ENCODE measurements at places on chromosomes 5 and 9.

DNA sequence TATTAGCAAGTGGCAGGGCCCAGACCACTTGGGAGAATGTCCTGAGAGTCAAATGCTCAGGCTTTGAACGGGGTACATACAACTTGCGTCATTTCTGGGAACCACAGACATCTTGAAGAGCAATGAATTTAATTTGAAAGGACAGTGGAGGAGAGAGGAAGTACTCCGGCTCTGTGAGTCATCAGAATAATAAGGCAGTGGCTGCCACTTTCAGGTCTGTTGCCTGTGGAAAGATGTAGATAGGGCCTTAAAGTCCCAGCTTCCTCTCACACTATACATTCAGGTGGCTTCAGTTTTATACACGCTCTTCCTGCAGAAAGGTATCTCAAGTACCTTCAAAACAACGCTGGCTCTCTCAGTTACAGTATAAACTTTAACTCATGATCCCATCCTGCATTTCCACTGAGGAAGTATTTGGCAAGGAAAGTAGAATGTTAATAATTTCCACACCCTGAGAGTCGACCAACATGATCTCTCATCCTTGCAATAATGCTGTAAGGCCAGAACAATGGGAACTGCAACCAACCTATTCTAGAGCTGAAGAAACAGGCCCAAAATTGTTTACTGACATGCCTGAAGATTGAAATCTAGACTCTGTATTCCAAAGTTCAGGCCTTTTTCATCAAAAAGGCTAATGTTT lies 6.8 kb upstream of the PRUNE2 start:
- no peak for DNase-seq

GRCh38 chr5:151770383-151771258 lies 1.1 kb upstream of the G3BP1 start:
- no peak for DNase-seq

DNA sequence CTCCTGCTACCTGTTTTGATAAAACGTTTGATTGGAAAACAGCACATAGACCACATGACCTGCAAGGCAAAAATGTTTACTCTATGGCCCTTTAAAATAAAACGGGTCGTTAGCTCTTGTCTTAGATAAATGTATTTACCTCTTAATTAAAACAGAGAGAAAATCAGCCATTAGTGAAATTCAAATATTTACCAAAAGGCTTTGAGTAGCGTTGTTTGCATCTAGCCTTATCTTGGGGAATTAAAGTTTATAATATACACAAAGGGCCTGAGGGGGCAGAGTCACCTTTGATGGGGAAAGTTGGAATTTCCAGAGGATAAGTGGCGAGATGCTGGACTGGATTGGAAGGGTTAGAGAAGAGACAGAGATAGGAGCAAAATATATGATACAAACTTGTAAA lies 111.3 kb downstream of the FBXO4 start:
- no peak for DNase-seq

DNA sequence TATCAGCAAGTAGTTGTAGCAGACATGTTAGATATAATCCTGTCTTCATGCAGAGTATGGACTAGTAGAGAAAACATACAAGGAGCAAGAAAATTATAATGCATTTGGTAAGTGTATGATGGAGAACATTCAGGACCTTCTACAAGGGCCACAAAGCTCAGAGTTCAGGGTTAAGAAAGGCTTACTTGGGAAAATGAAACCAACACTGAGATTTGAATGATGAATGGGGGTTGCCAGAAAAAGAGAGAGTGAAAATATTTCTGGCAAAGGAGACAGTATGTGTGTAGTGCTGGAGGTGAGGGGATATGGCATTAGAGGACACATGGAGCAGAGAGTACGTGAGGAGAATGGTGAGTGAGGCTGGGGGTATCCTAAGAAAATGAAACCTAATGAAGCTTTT lies 169.8 kb upstream of the STK32A start:
- DNase-seq, result no peak

- DNase-seq, result peak; percentile 66
Measured at GRCh38 chr9:97889941-97890887, 32.1 kb downstream of the TRMO start.

GRCh38 chr9:33125461-33125860 lies 41.7 kb downstream of the B4GALT1 start:
- DNase-seq, result no peak

DNA sequence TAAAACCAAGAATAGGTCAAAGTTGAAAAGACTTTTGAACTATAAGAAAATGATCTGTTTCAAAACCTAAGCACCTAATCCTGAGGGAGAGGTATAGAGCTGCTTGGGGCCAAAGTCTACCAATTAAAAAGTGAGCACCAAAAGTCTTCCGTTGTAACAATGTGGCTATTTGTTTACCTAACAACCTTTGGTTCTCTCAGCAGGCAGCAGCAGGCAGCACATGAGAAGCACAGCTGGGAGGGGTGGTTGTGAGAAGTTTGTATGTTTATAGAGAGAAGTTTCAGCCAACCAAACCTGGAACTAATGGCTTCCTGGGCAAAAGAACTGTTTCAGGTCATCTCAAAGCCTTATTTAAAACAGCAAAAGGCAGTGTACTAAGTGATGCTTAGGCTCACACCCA lies 59.8 kb upstream of the TBC1D9B start:
- DNase-seq, result no peak

- DNase-seq, result no peak
Measured at GRCh38 chr5:171978519-171978918, 27.9 kb downstream of the FBXW11 start.

DNA sequence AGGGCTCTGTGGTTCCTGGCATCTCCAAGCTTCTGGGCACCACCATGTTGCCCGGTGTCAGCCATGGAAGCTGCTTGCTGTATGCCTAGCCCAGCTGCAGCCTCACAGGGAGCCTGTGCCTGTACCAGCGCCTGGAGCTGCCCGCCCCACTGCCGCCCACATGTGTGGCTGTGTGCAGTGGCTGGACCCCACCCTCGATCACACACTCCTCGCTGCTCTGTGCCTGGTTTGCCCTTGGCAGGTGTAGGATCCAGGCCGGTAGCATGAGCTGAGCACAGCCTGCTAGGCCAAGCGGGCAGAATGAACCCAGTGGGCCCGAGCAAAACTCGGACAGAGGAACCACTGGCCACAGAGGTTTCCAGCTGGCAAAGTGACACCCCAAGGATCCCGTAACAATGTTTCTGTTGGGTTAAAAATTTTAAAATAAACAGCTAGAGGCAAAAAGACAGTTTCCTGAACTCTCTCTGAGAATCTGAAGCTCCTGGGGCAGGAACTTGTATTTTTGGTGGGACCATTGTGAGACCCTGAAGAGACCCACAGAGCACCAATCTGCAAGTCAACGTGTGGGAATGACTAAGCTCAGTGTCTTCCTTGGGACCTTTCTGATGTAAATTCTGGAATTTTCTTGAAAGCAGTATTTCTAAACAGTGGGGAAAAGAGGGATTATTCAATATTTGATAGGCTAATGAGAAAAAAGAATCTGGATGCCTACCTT lies 73.1 kb upstream of the CCDC112 start:
- no peak for DNase-seq

DNA sequence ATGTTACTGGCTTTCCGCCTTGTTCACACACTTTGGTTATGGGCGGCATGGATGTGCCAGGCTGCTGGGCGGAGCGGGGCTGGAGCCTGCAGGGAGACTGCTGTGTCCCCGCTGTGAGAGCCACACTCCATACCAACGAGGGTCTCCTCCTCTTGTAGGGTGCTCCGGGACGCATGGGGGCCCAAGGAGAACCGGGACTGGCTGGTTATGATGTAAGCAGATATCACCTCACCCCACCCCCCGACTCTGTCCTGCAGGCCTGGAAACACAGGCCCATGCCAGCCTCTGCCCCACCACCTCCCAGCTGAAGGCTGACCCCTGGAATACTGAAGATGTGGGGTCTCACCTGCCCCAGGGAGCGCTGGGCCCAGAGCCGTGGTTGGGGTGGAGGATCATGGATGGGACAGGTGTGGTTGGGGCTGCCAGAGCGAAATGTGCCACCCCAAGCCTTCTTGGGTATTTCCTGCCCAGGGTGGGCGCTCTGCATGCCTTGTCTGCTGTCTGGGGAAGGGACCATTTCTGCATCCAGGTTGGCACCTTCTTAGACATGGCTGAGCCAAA lies 39.3 kb upstream of the ORM1 start:
- DNase-seq, result no peak

- DNase-seq, result peak; percentile 82
Measured at GRCh38 chr9:34380511-34381315, 4.0 kb upstream of the MYORG start.

- DNase-seq, result no peak
Measured at GRCh38 chr5:25754895-25755294, 1110.1 kb upstream of the CDH10 start.

- peak; percentile 51 for DNase-seq
Measured at GRCh38 chr5:115309751-115310370, 13.4 kb upstream of the CCDC112 start.
